ENCODE measurements at places on chromosomes 7 and 10. TPM values are rescaled to one million over a fixed set of nuclear protein-coding genes. Genes with fewer than 3 reads are reported as not detected.

DNA sequence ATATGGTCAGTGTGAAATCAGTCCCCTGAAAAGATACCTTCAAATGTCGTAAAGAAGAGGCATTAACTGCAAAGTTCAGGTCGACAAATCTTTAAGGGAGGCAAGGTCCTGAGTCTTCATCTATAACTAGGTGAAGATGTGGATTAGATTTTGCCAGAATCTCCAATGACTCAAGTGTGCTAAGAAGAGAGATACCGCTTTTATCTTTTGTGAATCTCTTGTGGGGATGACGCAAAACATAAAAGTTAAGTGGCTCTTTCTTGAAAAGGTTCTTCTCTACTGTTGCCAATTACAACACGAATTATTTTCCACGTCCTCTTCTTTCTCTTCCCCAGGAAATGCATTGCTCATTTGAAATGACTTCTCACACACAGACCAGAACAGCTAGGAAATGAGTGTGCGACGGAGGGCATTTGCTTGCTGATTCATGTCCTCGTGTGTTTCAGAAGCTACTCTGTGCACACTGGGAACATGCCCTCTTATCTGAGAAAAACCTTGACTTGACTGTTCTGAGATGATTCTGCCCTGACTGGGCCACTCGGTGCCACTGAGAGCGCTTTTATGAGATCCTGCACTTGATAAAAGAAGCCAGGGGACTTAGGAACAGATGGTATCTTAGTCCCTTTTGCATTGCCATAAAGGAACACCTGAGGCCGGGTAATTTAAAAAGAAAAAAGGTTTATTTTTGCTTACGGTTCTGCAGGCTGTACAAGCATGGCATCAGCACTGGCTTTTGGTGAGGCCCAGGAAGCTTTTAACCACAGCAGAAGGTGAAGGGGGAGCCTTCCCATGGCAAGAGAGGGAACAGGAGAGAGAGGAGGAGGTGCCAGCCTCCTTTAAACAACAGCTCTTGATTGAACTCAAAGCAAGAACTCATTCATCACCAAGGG is 169.5 kb upstream of the PFKP start:
- no peak overlapping the region for H3K4me3 ChIP-seq
- H3K27me3 ChIP-seq: peaks cover 2% of the 10 kb centered on the region

- H3K27ac ChIP-seq: no peak overlapping the region
- H3K4me1 ChIP-seq: peaks cover 5% of the 10 kb centered on the region
- DNase-seq: no peak
- H3K27me3 ChIP-seq: no peaks in the 10 kb centered on the region
These were observed 972.5 kb upstream of the CELF2 start for GRCh38 chr10:10044922-10045764.

PON1 gene
- not detected for total RNA-seq

NPC1L1 gene
- 5.9 TPM for total RNA-seq

MKI67 gene
- total RNA-seq: 111 TPM

ODAD2 gene
- not detected for total RNA-seq
